Stimulated activated CD8-positive, alpha-beta memory T cell treated with anti-CD3 and anti-CD28 coated beads, Interleukin-12 subunit alpha, Interleukin-12 subunit beta, amount 100 ng/mL, for 1 hour (primary cell): ENCODE measurements at places on chromosomes 2 and 18.
A peak's percentile ranks its signal among the peaks of the same experiment; 100 is the strongest.

DNA sequence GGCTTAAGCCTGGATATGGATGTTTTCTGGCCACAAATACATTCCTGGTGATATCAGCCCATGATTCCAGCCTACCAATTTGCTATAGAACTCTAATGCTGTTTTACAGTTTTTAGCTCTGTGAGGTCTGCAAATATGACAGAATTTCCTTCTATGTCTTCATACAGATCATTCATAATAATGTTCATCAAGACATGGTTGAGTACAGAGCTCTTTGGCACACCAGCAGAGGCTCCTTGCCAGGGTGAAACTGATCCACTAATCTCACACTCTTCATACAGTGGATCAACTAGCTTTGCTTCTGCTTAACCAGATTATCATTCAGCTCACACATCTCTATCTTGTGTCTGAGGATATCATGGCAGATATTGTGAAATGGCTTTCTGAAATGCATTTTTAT is 672.1 kb downstream of the STK39 start:
- no peak for DNase-seq

DNA sequence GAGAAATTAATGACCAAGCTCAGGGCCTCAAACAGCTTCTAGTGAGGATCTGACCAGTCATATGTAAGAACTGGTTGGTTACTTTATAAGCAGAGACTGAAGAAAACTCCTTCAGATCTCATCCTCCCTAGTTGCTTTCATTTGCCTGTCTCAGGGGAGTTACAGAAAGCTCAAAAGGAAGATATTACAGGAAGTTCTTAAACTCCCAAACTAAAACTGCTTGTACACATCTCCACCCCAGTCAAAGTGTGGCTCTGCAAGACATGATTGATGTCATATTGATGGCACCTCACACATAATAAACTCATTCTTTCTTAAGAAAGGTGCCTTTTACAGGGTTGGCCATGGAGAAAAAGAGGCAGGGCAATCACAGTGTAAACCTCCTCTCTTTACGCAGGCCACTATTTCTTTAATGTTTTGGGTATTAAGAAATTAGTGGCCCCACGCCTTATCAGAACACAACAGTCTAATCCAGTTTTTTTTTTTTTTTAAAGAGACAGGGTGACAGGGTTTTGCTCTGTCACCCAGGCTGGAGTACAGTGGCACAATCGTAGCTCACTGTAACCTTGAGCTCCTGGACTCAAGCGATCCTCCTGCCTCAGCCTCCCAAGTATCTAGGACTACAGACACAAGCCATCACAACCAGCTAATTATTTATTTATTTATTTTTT is 62.6 kb upstream of the STK17B start:
- no peak for DNase-seq

DNA sequence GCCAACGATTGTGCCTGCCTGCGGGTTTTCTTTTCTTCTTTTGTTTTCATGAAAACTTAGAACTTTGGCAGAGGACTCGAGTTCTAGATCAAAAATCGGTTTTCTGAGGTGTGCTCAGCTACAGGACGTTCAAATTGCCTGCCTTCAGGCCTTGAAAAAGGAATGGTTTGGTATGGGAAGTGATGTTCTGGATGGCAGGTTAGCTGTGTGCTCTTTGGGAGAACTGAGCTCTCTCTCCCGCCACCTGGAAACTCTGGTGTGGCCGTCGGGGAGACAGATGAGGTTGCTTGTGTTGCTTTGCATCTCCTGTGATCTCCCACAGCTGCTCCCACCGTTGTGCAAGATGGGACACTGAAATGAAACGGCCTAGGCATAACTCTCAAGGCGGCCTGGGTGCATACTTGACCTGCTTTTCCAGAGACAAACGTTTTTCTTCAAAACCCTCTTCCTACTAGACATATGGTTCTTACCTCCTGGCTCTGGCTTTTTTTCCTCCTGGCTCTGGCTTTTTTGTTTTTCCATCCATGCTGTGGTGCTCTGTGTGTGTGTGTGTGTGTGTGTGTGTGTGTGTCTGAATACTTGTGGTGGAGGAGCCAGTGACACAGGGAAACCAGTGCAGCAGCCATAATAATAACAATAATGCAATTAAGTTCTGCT is 2.0 kb downstream of the FMNL2 start:
- DNase-seq = no peak

- no peak for DNase-seq
Measured at GRCh38 chr18:28065031-28065792, 111.7 kb downstream of the CDH2 start.

GRCh38 chr2:215423234-215423633 is 12.6 kb downstream of the FN1 start:
- DNase-seq = no peak

DNA sequence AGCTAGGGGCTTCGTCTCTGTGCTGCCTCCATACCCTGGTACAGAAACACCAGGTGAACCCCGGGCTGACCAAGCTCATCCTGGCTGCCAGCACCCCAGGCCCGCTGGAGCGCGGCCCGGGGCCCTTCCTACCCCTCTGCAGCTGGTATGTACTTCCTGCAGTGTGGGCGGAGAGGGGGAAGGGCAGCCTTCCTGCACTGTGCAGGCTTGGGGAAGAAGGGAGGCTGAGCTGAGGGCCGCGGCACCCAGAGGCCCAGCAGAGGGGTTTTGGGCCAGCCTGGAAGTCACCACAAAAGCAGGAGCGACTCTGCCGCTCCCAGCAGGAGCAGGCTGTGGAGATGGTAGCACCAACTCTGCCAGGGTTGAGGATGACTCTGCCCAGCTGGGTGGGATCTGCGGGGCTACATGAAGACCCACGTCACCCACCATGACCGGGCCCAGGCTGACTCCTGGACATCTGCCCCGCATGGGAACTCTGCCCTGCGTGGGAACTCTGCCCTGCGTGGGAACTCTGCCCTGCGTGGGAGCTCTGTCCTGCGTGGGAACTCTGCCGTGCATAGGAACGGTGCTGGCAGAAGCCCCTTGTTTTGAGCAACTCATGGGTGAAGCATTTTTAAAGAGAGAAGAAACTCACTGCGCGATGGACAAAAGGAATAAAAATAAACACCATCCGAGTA is 273.3 kb downstream of the NDUFA10 start:
- no peak for DNase-seq

- peak; percentile 0 for DNase-seq
Measured at GRCh38 chr2:62475172-62476011, 30.6 kb downstream of the TMEM17 start.

DNA sequence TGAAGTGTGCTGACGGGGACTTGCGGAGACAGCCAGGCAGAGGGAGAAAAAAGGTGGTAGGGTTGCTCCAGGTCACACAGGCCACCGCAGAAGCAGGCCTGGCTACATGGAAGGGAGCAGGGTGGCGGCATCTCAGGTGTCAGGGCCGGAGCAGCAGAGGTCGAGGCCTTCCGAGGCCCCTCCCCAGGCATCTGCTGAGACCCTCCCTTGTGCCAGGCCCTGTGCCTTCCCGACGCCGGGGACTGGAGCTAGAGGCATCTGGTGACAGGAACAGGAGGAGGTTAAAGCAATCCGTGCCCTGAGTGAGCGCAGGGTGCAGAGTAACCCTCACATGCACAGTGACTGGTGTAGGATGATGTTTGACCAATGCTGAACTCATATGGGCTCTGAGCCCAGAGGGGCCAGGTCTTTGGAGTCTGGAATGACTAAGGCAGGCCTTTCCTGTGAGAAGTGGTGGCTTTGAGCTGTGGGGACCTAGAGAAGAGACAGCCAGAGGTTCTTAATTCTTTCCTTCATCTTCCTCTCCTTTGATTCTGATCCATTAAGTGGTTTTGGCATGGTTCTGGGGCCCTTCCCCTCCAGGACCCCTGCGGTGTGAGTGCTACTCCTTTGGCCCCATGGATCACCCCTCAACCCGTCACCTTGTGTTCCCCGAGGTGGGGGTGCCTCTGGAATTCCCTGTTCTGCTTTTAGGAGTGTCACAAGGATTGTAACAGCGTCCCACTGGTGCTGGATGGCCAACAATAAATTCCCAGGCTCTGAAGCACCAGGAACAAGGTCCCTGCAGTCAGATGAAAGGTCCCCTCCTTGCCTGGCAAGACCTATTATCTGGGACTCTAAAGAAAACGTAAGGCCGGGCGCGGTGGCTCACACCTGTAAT is 72.1 kb downstream of the KLHL29 start:
- DNase-seq = no peak

DNA sequence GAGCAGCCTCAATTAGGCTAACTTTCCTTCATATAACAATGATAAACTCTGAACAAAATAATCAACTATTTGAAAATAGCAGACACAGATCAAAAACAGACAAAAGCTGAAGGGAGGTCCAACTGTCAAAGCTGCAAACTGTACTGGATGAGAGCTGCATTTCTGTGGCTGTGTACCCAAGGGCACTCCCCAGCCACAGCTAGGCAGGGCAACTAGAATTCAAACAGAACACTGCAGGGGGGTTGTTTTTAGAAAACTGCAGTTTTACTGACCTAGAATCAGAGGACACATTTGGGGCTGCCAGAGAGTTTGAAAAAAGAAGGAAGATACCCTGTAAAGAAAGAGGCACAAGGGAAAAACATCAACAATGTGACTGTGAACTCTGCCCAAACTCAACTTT is 56.8 kb downstream of the SMAD2 start:
- no peak for DNase-seq

GRCh38 chr2:206095536-206096332 is 9.8 kb upstream of the INO80D start:
- no peak for DNase-seq

GRCh38 chr2:113175042-113175628 is 1.4 kb downstream of the PSD4 start:
- peak; percentile 45 for DNase-seq

- no peak for DNase-seq
Measured at GRCh38 chr2:236162882-236163470, 5.2 kb downstream of the GBX2 start.

- no peak for DNase-seq
Measured at GRCh38 chr2:74887960-74888700, 54.2 kb downstream of the HK2 start.

DNA sequence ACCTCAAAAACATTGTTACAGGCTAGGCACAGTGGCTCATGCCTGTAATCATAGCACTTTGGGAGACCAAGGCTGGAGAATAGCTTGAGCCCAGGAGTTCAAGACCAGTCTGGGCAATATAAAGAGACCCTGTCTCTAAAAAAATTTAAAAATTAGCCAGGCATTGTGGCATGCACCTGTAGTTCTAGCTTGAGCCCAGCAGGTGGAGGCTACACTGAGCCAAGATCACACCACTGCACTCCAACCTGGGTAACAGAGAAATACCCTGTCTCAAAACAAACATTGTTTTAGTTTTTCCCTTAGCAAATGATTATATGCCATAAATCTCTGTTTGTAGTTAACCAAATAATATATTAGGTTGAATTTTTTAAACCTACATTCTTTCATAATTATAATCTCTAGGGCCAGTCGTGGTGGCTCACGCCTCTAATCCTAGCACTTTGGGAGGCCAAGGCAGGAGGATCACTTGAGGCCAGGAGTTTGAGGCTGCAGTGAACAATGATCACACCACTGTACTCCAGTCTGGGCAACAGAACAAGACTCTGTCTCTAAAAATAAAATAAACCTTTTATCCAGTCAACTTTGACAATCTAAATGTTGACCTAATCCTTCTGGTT is 13.3 kb upstream of the CYP20A1 start:
- DNase-seq = peak; percentile 13

- DNase-seq = no peak
Measured at GRCh38 chr2:200255549-200255948, 50.9 kb upstream of the SPATS2L start.

- DNase-seq = no peak
Measured at GRCh38 chr2:234494361-234495250, 2.3 kb downstream of the ARL4C start.

GRCh38 chr2:213080969-213081617 is 70.3 kb downstream of the IKZF2 start:
- DNase-seq = no peak

DNA sequence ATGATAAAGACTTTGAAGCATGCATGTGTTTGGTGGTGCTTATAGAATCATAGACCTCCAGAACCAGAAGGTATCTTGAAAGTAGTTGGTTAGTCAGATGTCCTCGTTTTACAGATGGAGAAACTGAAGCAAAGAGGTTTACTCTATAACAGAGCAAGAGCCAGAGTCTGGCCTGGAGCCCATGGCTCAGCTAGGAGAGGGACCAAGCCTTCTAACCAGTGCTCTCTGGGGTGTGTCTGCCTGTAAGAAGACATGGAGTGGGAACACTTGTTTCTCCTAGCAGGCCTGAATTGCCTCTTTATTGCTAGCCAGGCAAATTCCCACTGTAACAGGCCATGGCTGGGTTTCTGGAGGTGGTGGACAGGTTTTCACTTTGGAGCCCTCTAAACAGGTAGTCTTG is 67.9 kb downstream of the CD8B2 start:
- DNase-seq = no peak

GRCh38 chr2:21005700-21006422 is 38.0 kb downstream of the APOB start:
- no peak for DNase-seq

- no peak for DNase-seq
Measured at GRCh38 chr18:28526196-28526595, 349.3 kb upstream of the CDH2 start.

GRCh38 chr2:72121153-72121552 is 26.5 kb downstream of the CYP26B1 start:
- DNase-seq = no peak

DNA sequence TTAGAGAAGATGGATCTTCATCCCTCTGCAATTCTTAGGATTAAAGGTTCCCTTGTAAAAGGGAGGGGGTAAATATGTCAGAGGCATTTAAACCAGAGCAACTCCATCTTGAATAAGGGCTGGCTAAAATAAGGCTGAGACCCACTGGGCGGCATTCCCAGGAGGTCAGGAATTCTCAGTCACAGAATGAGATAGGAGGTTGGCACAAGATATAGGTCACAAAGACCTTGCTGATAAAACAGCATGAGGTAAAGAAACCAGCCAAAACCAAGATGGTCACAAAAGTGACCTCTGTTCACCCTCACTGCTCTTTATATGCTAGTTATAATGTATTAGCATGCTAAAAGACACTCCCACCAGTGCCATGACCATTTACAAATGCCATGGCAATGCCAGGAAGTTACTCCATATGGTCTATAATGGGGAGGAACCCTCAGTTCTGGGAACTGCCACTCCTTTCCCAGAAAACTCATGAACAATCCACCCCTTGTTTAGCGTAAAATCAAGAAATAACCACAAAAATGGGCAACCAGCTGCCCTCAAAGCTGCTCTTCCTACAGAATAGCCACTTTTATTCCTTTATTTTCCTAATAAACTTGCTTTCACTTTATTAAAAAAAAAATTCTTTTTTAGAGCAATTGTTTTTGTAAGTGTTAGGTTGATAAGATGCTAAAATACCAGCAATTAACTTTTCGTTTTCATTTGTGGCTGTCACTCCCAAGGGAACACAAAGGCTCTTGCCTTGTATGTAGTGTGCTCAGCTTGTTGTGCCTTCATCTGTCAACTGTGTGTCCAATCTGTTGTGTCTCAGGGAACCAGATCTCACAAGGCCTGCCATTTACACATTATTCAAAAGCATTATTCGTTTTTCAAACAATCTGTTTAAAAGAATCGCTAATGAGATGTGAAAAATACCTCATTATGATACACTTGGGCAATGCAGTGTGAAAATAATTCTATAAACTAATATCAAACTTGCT is 205.2 kb upstream of the RGPD4 start:
- no peak for DNase-seq

- no peak for DNase-seq
Measured at GRCh38 chr18:59885579-59886163, 14.1 kb upstream of the PMAIP1 start.
